ENCODE measurements at places on chromosomes 16 and 17.

DNA sequence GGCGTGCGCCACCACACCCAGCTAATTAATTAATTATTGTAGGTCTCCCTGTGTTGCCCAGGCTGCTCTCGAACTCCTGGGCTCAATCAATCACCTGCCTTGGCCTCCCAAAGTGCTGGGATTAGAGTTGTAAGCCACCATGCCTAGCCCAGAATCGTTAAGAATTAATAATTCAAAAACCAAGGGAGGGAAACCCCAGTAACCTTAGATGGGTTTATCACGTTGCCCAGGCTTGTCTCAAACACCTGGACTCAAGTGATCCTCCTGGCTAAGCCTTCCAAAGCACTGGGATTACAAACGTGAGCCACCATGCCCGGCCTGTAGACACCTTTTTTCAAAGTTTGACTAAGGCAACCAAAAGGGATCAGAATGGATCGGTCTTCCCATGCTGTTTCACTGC is 21.6 kb downstream of the CD300LF start:
- DNase-seq, result no peak

GRCh38 chr16:72637306-72637705 is 410.6 kb downstream of the ZFHX3 start:
- DNase-seq, result no peak

DNA sequence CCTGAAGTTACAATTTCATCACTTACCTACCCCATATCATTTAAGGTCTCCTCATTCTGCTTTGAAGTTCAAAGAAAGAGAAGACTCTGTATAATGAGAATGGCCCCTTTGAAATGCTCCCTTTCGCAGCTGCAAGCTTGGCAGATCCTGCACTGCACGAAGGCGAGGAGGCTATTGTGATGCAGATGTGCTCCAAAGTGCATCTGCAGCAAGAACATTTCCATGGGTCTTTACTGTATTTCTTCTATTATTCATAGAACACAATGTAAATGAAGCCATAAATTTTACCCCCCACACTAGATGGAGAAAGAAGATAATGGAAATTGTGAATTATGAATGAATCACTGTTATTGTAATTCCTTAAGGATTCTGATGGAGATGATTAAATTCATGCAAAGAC is 178.7 kb downstream of the CHD9NB start:
- DNase-seq, result no peak

DNA sequence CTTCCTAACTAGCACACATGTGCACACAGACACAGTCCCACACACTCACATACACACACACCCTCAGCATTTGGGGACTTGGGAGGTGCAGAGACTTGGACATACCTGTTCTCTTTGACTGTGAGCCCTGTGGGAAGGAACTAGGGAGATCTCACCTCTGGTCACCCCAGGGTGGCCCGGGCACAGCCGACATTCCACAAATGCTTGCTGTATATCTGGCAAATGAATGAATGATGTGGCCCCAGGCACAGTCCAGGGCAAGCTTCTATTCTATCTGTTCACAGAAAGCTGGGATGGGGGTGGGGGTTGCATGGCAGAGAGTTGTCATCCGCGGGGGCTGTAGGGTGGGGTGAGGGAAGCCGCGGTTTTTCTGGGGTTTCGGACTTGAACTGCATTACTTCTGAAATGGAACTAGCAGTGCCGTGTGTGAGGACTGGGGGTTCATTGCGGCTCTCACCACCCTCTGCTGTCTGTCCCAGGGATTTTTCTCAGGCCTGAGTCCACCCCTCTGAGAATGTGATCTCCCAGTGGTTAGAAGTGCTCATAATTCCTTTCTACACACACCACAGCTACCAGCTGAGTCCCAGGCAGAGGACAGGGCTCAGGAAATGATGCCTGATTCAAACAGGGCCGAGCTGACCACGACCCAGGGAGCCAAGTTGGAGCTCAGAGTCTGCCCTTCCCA is 3.3 kb upstream of the RIPOR1 start:
- DNase-seq, result no peak

GRCh38 chr16:49688036-49688697 is 167.7 kb downstream of the ZNF423 start:
- no peak for DNase-seq

DNA sequence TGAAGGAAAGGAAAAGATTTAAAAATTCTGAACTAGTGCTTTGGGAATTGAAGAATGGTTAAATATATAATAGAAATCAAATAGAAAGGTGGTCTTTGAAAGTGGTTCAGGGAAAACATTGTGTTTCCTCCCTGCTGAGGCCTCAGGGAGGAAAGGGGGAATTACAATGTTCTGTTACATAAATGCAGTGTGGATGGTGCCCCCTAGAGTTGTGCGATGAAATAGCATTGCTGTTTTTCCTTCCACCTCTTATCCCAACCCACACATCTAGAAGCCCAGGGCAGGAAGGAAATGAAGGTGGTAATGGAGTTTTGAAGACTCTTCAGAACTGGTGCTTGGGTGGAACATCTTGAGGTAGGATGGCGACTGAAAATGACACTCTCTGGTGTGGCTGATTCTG is 6.4 kb upstream of the TOX3 start:
- DNase-seq, result no peak

GRCh38 chr17:83116311-83116771 is 36.9 kb downstream of the METRNL start:
- no peak for DNase-seq

GRCh38 chr17:46138473-46138872 is 54.8 kb downstream of the KANSL1 start:
- DNase-seq, result no peak

Data from SK-N-DZ (cell line).